ENCODE measurements at places on chromosomes 4 and X.

- no peak for DNase-seq
Observed at GRCh38 chrX:31656013-31656412, 584.2 kb upstream of the FTHL17 start.

DNA sequence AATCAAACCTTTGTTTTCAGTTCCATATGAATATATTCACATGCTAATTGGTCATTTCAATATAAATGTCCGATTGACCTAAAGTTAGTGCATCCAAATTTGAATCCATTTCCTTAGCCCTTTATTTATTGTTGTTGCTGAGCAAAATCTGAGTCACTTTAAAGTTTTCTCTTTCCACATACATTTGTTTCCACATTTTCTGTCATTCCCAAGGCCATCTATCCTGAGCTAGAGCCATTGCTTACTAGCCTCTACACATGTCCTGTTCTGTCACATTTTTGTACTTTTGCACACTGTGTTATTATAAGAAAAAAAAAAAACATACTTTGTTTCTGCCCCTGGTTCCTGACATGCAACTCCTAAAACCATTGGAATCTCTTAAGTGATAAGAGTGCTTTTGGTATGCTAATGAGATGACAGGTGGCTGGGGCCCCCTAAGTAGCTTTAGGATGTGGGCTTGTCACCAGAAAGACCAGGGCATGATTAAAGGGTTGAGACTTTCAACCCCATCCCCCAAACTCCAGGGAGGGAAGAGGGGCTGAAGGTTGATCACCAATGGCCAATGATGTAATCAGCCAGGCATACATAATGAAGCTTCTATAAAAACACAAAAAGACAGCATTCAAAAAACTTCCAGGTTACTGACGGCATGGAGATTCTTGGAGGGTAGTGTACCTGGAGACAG lies 353.3 kb upstream of the MAGEB16 start:
- no peak for DNase-seq

GRCh38 chr4:145132511-145133098 lies 34.5 kb downstream of the ABCE1 start:
- DNase-seq: no peak

GRCh38 chr4:2847302-2847871 lies 3.7 kb downstream of the ADD1 start:
- no peak for DNase-seq

DNA sequence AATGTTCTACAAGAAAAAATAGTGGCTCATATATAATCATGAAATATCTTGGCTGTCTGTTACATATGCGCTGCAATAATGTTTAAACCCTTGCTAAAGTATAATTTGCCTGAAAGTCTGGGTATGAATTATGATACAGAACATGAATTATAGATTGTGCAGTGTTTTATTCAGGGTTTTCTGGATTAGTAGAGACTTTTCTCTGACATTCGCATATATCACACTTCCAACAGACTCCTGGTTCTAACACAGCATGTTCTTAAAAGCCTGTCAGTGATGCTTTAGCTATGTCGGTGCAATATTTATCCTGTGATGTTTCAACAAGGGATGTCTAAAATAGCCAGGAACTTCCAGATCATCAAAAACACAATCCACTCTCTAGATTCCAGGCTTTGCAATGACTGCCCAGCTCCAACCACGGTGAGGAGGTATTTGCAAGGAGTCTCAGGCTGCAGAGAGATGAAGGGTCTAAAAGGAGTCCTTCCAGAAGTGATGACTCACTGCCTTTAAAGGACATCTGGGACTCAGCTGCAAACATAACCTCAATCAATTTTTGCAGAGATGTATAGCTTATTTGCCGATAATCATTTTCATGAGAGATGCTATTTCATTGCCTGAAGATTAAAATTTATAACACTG lies 69.4 kb downstream of the RWDD4 start:
- DNase-seq: no peak

DNA sequence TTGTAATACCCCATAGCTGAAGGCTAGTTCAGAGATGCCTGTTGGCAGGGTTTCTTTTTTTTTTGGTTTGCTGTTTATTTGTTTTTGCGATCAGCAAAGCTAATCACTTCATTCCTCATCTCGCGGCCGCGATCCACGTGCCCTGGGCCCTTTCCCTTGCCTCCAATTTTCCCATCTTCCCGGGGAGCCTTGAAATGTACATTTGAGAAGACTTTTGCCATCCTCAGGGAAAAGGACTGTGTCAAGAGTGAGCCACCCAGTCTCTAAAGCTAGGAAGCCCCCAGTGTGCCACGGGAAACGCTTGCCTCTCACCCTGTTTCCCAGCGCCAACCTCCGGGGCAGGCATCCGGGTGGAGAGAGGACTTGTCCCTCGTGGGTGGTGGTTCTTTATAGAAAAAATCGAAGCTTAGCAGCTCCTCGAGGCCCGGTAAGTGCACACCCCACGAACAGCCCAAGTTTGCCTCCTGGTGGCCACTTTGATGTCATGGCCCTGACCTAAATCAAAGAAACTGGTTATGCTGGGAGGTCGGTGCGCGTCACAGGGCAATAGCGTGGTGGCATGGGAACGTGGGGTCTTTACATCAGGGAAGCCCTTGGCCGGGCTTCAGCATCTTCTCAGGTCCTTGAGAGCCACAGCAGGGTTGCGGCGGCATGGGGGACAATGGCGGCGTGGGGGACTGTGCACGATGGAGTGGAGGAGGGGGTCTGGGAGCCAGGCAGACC lies 42.0 kb downstream of the MAP7D3 start:
- peak; percentile 34 for DNase-seq
